ENCODE measurements at places on chromosomes 3 and 15.

DNA sequence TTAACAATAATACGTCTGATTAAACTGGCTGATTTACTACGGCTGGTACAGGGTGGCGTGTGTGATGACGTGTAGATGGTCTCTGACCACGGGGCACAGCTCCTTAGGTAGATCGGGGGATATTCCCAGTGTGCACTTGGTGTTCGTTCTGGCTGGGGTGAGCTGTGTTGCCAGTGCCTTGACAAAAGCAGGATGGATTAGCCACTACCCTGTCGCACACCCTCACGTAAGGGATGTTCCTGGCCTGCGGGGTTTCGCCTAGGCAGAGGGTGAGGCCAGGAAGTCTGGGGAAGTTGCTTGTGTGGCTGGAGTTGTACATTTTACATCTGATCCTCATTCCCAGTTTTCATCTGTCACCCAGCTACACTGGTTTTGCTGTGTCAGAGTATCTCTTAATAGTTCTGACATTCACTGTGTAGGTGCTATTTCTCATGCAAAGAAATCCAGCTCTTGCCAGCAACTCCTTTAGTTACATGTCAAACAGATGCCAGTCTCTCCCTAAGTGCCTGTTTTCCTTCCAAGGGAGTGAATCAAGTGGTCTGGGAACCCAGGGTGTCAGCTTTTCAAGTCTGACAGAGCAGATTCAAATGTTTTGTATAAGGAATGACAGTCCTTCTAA is 66.1 kb upstream of the CCR4 start:
- DNase-seq, result no peak

DNA sequence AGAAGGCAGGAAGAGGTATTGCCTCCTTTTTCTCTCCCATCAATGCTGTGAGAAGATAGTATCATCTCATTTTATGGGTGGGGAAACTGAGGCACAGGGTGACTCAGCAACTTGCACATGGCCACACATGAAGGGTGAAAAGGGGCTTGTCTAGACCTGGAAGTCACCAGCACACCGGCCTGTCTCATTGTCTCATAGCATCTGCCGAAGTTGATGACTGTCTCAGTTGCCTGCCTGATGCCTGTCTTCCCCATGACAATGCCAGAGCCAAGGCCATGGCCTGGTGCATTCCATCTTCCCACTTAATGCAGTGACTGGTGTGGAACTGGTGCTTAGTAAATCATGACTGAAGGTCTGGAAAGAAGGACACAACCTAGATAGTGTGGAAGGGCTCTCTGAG is 27.9 kb upstream of the PRR23E start:
- no peak for DNase-seq

DNA sequence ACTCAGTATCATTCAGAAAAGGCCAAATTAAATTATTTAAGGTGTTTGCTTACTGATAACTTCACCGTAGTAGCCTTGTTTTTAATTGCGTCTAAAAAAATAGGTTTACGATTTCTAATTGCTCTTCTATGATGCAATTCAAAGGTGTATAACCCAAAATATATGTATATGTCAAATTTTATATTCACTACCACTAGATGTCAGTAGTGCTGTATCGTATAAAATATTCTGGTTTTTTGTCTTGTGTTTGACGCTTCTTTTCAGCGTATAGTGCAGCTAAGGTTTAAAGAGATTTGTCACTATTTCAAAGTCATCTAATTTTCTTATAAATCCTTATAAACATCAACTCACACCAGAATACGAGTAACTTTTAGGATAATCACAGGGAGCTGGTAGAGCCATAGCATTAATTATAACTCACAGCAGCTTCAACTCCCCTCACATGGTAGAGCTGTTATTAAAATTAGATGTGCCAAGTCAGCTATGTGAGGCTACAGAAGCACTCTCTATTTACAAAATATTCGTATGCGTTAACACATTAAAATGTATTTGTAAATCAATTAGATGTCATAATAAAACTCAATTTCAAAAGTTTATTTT is 3.5 kb downstream of the PFN2 start:
- peak; percentile 81 for DNase-seq

DNA sequence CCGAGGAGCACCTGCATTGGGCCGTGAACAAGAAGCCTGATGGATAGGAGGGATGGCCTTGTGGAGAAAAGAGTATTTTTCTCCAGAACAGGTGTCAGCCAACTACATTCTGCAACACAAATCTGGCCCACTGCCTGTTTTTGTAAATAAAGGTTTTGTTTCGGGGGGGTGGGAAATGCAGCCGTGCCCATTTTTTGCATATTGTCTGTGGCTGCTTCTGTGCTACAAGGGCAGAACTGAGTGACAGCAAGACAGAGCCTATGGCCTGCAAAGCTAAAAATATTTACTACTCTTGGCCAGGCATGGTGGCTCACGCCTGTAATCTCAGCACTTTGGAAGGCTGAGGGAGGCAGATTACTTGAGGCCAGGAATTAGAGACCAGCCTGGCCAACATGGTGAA is 95.9 kb upstream of the AKAP13 start:
- no peak for DNase-seq

DNA sequence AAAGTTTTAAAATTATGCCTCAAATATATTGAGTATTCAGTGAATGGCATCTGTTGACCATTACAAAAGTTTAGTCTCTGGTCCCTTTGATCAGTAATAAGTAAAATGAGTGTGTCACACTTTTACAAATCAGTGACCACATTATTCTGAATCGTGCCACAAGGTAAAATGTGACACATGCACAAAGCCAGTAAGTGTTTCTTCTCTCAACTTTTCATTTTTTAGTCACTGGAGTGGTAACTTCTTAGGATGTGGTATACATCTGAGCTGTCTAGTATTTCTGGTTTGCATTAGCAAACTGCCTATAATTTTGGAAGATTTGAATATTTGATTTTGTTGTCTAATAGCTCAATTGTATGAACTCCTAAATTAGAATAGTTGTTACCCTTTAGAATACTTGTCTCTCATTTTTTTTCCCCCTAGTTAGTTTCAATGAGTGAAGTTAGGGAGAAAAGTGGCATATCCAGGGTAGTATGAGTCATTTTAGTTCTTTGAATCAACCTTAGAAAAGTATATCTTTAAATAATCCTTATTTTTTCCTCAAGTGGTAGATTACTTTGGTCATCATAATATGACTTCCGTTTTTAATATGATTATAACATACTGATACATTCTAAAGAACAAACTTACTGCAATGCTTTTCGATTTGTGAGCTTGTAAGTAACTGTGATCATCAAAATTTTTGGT is 18.1 kb downstream of the DNAJC13 start:
- DNase-seq, result no peak

GRCh38 chr15:29133791-29134190 is 135.8 kb downstream of the NSMCE3 start:
- DNase-seq, result no peak

- DNase-seq, result peak; percentile 15
Measured at GRCh38 chr15:66369773-66370651, 13.5 kb upstream of the TIPIN start.

GRCh38 chr15:62853114-62853840 is 189.3 kb upstream of the TPM1 start:
- DNase-seq, result no peak

DNA sequence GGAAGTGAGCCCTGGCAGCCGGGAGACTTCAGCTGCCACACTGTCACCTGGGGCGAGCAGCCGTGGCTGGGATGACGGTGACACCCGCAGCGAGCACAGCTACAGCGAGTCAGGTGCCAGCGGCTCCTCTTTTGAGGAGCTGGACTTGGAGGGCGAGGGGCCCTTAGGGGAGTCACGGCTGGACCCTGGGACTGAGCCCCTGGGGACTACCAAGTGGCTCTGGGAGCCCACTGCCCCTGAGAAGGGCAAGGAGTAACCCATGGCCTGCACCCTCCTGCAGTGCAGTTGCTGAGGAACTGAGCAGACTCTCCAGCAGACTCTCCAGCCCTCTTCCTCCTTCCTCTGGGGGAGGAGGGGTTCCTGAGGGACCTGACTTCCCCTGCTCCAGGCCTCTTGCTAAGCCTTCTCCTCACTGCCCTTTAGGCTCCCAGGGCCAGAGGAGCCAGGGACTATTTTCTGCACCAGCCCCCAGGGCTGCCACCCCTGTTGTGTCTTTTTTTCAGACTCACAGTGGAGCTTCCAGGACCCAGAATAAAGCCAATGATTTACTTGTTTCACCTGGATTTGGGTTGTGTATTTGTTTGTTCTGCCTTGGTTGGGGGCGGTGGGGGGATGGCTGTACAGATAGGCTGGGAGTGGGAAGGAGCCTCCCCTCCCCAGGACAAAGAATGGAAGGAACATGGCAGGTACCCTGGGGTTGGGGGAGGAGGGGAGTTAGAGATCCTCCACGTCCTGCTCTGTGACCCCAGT is 2.9 kb upstream of the GRM2 start:
- no peak for DNase-seq

DNA sequence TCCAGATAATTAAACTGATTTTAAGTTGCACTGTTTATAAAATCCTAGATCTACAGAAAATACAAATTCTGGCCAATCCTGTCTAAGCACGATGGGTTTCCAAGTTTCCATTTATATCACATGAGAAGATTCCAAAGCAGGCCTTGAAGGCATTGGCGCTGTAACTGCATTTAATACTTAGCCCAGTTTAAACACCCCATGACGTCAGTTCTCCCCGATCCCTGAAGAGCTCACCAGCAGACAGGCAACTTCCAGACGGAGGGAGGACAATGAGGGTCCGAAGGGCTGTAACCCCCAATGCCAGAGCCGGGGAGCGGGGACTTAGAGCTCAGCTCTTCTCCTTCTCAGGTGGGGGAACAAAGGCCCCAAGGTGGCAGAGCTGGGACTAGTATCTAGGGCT is 117.3 kb downstream of the XXYLT1 start:
- DNase-seq, result peak; percentile 49

GRCh38 chr3:107184375-107184774 is 192.9 kb upstream of the CCDC54 start:
- DNase-seq, result no peak

DNA sequence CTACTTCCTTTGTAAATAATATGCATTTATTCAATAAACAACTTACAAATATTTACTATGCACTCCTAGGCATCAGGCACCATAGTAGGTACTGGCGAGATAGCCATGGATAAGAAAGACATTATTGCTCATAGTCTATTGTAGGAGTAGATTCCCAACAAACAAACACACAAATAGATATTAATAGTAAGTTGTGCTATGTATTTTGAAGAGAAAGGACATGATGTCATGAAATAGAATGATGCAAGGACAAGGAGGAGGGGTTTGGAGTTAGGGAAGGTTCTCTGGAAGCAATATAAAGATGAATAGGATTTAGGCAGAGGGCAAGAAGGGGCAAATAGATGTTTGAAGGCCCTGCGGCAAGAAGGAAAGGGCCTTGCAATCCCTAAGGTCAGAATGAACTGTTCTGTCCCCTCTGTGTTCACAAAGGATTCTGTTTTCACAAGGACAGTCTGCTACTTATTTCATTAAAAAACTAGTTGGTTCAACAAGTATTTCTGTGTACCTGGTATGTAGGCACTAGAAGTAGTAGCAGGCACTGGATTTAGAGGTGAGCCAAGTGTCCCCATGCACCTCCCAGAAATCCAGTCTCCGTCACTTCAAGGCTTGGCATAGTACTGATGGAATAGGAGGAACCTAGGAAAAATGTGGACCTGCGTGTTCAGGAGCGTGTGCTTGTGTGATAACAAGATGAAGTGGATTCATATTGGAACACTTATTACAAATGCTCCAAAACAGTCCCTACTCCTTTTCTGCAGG is 231.8 kb upstream of the TPRG1 start:
- DNase-seq, result no peak

DNA sequence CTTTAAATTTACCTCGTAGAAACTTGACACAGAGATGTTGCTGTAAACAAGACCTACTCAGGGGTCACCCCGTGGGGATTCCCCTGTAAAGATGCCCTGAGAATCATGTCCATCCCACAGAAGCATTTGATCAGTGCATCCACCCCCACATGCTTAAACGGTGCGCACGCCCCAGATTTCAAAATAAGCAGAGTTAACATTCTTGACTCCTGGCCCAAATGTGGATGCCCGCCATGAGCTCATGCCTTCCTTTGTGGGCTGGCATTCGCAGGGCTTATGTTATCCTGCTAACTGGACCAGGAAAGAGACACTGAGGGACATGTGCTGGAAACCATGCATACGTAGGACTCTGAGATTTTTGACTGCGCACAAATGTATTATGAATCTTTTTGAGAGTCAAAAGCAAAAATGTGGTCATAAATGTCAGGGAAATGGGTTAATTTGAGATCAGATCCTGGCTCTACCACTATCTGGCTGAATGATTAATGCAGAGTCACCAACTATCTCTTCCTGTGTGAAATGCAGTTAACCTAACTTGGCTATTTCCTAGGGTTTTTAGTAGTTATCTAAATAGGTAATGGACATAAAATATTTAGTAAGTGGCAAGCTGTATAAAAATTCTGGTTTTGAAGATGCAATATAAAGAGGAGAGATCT is 9.1 kb upstream of the TP63 start:
- no peak for DNase-seq

DNA sequence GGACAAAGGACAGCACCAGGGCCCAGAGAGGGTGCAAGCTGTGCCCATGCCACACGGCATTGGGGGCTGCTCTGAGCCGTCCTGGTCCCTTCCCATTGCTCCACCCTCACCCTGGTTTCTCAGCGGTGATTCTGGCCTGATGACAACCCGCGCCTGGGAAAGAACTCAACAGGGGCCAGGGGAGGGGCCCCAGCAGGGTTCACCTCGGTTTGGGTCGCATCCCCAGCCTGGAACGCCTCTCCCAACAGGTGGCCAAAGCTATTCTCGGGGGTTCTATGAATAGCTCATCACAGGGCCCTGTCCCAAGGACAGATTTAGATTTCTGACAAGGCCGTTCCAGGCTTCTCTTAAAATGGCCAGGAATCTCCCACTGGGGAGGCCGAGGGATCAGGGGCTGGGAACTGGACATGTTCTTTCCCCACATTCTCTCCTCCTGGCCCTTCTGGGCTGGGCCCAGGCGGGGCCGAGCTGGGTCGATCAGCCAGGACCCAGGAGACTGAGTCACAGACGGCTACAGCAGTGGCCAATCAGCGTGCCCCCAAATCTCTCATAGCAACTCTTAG is 17.9 kb downstream of the GRIP2 start:
- no peak for DNase-seq

- peak; percentile 60 for DNase-seq
Measured at GRCh38 chr3:149151843-149152242, 22.4 kb downstream of the HPS3 start.

DNA sequence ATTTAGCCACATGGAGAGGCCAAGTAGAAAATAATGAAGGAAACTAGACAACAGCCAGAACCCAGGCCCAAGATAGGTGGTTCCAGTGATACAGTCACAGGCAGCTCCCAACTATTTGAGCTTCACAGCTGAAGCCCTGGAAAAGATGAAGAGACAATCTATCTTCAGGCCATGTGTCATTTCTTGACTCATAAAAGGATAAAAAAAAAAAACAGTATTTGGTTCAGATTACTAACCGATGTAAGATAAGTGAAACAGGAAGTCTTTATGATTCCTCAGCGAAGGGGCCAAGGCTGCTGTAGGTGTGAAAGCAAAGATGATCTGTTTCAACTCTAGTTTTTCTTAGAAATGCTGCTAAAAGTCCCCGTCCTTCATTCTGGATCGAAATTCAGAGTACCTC is 394.6 kb downstream of the ZNF385D start:
- peak; percentile 49 for DNase-seq

- no peak for DNase-seq
Measured at GRCh38 chr3:52256159-52256558, 10.6 kb downstream of the PPM1M start.
